ENCODE measurements at places on chromosomes 1 and 21. TPM values are rescaled to one million over a fixed set of nuclear protein-coding genes. Genes with fewer than 3 reads are reported as not detected.

The SLC1A7 gene
- not detected for total RNA-seq

The CTH gene
- total RNA-seq: 25.3 TPM

The LCE1D gene
- not detected for total RNA-seq

The DMRTA2 gene
- total RNA-seq: not detected

DNA sequence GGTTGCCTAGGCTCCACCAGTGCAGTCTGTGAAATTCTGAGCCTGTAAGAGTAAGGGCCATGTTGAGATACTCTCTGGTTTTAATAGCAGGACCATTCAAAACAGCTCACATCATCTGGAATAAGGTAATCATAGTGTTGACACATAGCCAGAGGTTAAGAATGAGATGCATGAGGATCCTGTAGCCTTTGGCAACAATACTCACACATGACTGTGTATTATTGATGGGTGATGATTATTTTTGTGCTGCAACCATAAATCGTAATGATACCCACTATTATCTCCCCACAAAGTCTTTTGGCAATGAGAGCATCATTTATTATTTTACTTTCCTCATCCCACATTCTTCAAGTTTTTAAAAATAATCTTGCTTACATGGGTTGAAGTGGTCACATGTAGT, 35.5 kb downstream of the KCNK2 start:
- H3K36me3 ChIP-seq: no peaks in the 10 kb centered on the region
- no peak overlapping the region for H3K27ac ChIP-seq
- H3K4me3 ChIP-seq: no peak overlapping the region
- H3K27me3 ChIP-seq: peaks cover 4% of the 10 kb centered on the region
- no peak for DNase-seq

GRCh38 chr1:228276901-228277490, 69.2 kb downstream of the OBSCN start:
- H3K27me3 ChIP-seq: no peaks in the 10 kb centered on the region
- no peak overlapping the region for H3K27ac ChIP-seq
- peaks cover 6% of the 10 kb centered on the region for H3K4me1 ChIP-seq
- DNase-seq: no peak
- H3K36me3 ChIP-seq: no peaks in the 10 kb centered on the region

- peak overlapping the region; percentile 96 for H3K27ac ChIP-seq
- H3K4me3 ChIP-seq: no peak overlapping the region
- peaks cover 24% of the 10 kb centered on the region for H3K36me3 ChIP-seq
- peaks cover 74% of the 10 kb centered on the region for H3K4me1 ChIP-seq
- H3K27me3 ChIP-seq: no peaks in the 10 kb centered on the region
- DNase-seq: no peak
These were observed 2.4 kb upstream of the S100A5 start for GRCh38 chr1:153542956-153543711.

GRCh38 chr1:47228644-47229030, 3.4 kb downstream of the TAL1 start:
- peaks cover 65% of the 10 kb centered on the region for H3K27me3 ChIP-seq
- peaks cover 26% of the 10 kb centered on the region for H3K4me1 ChIP-seq
- H3K27ac ChIP-seq: no peak overlapping the region
- no peaks in the 10 kb centered on the region for H3K36me3 ChIP-seq

- peak overlapping the region; percentile 79 for H3K4me3 ChIP-seq
- H3K4me1 ChIP-seq: peaks cover 13% of the 10 kb centered on the region
- no peaks in the 10 kb centered on the region for H3K36me3 ChIP-seq
- peak overlapping the region; percentile 34 for H3K27ac ChIP-seq
- H3K27me3 ChIP-seq: peaks cover 16% of the 10 kb centered on the region
These were observed 17.7 kb downstream of the RAP1GAP start for GRCh38 chr1:21651214-21652042.

- peak overlapping the region; percentile 89 for H3K27ac ChIP-seq
- peak; percentile 55 for DNase-seq
- H3K4me3 ChIP-seq: peak overlapping the region; percentile 86
- H3K36me3 ChIP-seq: peaks cover 13% of the 10 kb centered on the region
- peaks cover 40% of the 10 kb centered on the region for H3K4me1 ChIP-seq
These were observed 773 bp downstream of the IFNGR2 start for GRCh38 chr21:33403786-33404585.

DNA sequence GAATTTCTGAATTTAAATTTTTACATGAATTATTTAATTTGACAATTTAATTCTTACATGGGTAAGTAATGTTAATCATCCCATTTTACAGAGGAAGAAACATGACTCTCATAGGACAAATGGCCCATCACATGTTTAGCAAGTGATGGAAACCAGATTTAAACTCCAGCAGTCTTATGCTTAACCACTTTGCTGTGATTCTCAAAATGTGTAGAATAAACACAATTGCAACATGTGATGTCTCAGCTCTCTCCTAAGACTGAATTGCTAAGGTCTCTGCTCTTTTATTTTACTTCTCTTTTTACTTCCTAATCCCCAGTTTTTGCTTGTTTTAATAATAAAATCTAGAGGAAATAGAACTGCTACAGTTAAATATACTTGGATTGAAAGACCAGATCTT, 42.8 kb downstream of the HS2ST1 start:
- peaks cover 5% of the 10 kb centered on the region for H3K4me1 ChIP-seq
- no peaks in the 10 kb centered on the region for H3K27me3 ChIP-seq
- no peak overlapping the region for H3K27ac ChIP-seq
- no peak overlapping the region for H3K4me3 ChIP-seq
- H3K36me3 ChIP-seq: no peaks in the 10 kb centered on the region

GRCh38 chr21:44618909-44619308, 7.0 kb downstream of the KRTAP10-8 start:
- peak overlapping the region; percentile 90 for H3K27ac ChIP-seq
- peak; percentile 67 for DNase-seq

Measured in activated CD4-positive, alpha-beta T cell treated with anti-CD3 and anti-CD28 coated beads for 36 hours (primary cell).